T47D (cell line): ENCODE measurements at places on chromosomes 1 and 21.
A peak's percentile ranks its signal among the peaks of the same experiment; 100 is the strongest.

DNA sequence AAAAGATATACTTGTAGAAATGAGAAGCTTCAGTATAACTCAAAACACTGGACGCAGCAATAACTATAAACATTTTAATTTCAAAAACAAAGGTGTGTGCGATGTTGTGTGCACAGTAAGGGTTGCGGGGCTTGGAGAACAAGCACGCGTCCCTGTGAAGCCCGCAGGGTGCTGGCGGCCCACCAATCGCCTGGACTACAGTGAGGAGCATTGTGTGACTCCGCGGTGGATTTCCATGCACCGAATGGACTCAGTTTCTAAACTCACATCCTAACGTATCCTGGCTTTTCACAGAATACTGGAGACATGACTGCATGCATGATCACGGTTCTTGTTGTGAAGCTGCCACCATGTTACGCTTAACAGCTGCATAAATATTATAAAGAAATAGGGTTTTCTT is 33.0 kb downstream of the NTPCR start:
- no peak for DNase-seq

GRCh38 chr1:41864471-41865040 is 54.2 kb downstream of the HIVEP3 start:
- DNase-seq, result no peak

- DNase-seq, result no peak
These were observed 86.2 kb downstream of the ATG4C start for GRCh38 chr1:62870148-62870547.

- no peak for DNase-seq
These were observed 390.5 kb downstream of the DISC1 start for GRCh38 chr1:232017057-232017456.

- DNase-seq, result no peak
These were observed 94.5 kb downstream of the ROR1 start for GRCh38 chr1:63868268-63868781.

DNA sequence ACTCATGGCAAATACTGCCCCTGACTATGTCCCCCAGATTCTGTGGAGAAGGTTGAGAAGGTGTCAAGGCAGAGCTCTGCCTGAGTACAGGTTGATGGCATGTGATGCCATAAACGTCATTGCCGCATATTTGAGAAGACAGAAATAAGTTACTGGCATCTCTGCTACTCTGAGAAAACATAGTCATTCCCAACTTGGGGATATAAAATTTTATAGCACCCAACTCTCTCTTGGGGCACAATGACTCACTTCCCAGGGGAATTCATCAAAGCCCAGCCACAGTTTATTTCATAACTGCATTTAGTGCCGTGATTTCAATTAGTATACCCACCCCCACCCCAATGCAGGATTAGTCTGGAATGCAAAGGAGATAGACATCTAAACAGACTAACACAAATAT is 101.9 kb upstream of the TNR start:
- no peak for DNase-seq

DNA sequence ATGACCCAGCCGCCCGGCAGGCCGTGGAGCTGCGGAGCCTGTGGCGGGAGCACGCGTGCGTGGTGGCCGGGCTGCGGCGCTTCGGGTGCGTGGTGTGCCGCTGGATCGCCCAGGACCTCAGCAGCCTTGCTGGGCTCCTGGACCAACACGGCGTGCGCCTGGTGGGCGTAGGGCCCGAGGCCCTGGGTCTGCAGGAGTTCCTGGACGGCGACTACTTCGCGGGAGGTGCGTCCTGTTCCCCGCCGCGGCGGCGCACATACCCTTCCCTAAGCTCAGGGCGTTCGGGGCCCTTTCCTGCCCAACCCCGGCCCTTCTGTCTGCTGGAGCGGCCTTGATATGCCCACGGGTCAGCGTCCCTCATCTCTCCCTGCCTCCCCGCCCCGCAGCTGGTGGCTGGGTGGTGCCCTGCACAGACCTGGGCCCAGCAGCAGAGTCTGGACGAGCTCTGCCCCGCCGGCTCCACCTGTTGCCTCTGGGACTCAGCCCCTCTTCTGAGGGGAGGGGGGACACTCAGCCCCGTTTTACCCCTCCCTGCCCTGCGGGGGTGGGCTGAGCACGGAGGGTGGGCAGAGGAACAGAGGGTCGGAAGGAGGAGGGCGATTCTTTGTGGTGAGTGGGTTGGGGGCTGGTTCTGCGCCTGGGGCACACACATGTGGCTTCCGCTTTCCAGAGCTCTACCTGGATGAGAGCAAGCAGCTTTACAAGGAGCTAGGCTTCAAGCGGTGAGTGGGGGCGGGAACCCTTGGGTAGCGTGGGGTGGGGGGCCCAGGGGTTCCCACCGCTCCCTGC is 688 bp downstream of the PRXL2B start:
- DNase-seq, result peak; percentile 54

GRCh38 chr1:65310078-65310587 is 790 bp downstream of the DNAJC6 start:
- no peak for DNase-seq

DNA sequence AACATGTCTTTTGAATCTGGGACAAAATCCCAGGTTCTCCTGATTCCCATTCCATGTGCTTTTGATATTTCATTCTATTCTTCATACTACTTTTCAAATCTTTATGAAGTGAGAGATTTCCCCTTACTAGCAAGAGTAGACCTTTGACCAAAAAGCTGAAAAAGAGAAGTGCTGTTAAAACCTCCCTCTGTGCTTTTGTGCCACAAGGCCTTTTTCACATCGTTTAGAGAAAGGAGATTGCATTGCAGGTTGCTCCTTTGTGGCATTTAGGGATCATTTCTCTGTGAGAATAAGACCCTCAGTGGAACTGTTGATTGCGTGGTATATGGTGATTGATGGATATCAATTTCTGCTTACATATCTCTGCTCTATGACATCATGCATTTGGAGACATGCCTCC is 148.8 kb downstream of the TGFB2 start:
- no peak for DNase-seq

GRCh38 chr1:65526049-65526556 is 105.6 kb downstream of the LEPR start:
- DNase-seq, result no peak

GRCh38 chr1:94209425-94209824 is 28.0 kb downstream of the ARHGAP29 start:
- DNase-seq, result no peak

GRCh38 chr1:114388432-114389003 is 122.5 kb downstream of the TRIM33 start:
- DNase-seq, result no peak

DNA sequence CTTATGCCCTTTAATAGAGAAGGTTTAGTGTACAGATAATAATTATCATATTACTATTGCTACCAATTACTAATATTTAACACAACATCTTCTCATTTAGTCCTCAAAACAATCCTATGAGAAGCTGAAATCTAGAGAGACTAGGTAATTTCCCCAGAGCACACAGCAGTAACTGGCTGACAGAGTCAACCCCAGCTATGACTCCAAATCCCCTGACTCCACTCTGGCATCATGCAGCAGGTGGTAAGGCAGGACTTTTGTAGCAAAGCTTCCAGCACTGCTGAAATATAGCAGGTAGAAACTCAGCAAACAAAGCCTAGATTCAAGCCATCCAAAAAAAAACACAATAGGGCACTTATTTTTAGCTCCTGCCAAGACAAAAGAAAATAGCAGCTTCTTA is 79.3 kb upstream of the RGS2 start:
- DNase-seq, result no peak

GRCh38 chr1:110130113-110130591 is 17.9 kb downstream of the UBL4B start:
- DNase-seq, result no peak

- no peak for DNase-seq
These were observed 107.0 kb downstream of the NAV1 start for GRCh38 chr1:201645956-201646355.

DNA sequence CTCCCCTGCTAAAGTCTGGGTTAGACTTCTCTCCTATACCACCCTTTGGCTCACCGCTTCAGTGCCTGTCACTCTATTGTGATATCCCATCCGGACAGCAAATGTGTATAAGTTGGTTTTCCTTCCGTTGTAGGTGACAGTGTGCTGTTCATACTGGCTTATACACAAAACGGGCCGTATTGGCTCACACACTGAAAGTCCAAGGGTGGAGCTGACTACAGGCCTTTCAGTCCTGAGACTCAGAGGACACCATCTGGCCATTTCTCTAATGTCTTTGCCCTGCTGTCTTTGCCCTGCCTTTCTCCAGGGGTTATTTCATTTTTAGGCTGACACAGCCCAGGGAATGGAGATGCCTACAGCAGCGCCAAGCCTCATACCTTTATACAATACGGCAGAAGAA is 90.7 kb downstream of the URB2 start:
- no peak for DNase-seq

GRCh38 chr1:202168861-202169260 is 8.5 kb upstream of the PTPN7 start:
- no peak for DNase-seq

- DNase-seq, result no peak
These were observed 74.1 kb upstream of the TINAGL1 start for GRCh38 chr1:31502253-31502652.

- DNase-seq, result no peak
These were observed 282.4 kb downstream of the TM2D1 start for GRCh38 chr1:61442544-61442943.
